ENCODE measurements at places on chromosomes 16 and 17.

DNA sequence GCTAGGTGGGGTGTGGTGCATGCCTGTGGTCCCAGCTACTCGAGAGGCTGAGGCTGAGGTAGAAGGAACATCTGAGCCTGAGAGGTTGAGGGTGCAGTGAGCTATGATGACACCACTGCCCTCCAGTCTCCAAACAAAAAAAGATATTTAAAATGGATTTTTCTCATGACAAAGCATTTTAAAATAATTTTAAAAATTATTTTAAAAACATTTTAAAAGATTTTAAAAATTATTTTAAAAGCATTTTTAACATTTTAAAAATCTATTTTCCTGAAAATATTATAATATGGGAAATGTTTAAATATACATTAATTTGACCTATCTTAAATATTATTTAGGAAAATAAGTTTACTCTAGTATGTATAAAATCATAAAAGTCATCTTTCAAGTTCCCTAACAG is 26.8 kb downstream of the MED13 start:
- no peak for DNase-seq

DNA sequence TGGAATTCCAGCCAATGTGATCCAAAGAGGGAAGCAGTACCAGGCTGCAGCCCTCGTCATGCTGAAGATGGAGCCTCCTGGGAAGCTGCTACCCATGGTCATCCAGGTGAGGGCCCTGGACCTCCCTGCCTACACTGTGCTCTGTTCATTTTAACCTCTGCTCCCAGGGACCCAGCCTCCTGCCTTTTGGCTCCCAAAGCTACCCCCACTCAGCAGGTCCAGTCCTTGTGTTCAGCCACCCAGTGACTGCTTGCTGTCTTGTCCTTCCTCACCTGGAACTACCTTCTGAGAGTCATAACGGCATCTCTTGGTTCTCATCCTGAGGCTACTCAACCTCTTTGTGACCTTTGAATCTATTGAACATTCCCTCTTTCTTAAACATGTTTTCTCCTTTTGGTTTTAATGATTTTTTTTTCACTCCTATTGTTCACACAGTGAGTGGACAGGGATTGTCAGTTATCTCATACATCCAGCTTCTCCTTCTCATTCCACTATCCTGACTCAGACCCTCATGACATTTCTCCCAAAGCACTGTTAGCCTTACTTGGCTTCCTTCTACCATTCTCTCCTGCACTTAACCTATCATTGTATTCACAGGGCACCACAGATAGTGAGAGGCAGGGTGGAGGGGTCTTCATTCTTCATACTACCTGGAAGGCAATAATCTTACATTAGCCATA is 53.3 kb downstream of the GOSR1 start:
- DNase-seq = no peak

- DNase-seq = no peak
Measured at GRCh38 chr16:64410306-64410705, 711.6 kb downstream of the CDH11 start.

DNA sequence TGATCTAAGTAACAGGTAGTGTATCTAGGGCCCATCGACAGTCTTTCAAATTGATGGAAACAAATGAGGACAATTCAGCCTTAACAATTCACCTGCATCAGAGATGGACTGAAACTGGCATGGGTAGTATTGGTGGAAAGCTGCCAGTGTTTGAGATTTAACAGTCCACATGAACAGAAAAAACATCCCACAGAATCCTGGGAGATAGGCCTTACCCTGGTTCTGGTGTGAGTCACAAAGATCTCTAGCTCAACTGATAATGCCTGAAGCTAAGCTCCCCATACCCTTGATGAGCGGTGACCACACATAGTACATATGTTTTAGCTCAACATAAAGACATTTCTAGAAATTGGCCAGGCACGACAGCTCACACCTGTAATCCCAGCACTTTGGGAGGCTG is 21.9 kb downstream of the CRK start:
- no peak for DNase-seq

DNA sequence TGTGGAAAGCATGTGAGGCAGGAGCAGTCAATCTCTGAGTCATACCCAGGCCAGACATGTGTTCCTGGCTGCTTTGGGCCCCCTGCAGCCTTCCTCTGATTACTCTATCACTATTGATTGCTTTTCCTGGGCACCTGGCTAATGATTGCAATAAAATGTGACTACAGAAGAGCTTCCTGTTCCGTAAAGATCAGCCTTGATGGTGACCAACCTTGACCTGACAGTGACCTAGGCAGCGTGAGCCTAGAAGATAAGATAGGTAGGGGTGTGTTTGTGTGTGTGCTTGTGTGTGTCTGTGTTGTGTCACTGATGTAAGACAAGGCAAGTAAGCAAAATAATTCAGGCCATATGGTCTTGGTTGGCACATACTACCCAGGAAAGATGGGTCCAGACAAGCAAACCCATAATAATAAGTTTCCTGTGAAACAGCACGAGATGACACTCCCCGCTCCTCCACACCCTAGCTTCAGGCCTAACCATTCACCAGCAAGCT is 367.7 kb upstream of the CDH11 start:
- no peak for DNase-seq

DNA sequence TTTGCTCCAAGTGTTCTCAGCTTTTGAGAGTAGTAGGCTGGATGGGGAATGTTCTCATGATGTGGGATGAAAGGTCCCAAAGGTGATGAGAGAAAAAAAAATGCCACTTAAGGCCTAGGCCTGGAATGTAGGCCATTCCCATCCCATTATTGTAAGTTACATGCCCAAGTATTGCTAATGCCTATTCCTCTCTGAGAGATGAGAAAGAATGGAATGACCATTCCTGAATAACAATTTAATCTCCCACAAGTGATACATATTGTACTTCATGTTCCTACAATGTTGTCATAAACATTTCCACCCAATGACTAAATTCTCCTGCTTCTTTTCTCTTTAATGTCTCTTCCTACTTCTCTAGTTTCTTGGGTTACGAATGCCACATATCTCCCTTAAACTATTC is 102.8 kb upstream of the KCNJ16 start:
- no peak for DNase-seq

- no peak for DNase-seq
Measured at GRCh38 chr17:45409659-45410076, 23.0 kb downstream of the ARHGAP27 start.

GRCh38 chr16:86034421-86034919 is 135.5 kb downstream of the IRF8 start:
- DNase-seq = no peak

DNA sequence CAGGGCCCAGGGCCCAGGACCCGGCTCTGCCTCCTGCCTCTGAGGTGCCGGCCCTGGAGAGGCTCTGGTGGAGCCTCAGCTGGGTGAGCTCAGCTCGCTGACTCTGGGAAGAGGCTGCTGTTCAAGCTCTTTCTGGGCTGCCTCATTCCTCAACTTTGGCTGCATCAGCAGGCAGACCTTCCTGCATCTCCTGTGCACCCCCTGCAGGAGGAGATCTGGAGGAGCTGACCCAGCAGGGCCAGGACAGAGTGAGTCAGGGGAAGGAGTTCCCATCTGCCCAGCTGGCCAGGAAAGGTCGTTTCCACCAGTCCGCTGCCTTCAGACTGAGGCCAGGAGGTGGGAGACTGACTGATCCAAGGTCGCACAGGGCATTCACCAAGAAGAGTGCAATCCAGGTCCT is 10.7 kb downstream of the CRHR1 start:
- no peak for DNase-seq
